ENCODE measurements at places on chromosomes 3 and 15. TPM values are rescaled to one million over a fixed set of nuclear protein-coding genes. Genes with fewer than 3 reads are reported as not detected.

The PIERCE2 gene
- 0.75 TPM for total RNA-seq

DNA sequence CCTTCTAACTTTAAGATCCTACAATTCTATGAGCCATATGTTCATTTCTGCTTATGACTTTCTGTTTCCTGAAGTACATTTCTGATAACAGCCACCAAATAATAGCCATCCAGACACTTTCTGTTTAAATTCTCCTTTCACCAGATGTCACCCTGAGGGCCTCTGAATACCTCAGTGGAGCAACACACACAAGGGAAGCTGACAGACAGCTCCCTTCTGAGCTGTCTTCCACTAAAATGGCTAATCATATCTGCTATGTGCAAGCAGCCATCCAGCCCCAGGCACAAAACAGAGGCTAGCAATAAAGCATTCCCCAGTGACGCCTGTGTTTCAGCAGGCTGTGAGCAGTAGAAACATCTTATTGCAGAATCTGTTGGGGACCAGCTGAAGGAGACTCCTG lies 666.6 kb upstream of the UBE2E2 start:
- DNase-seq = no peak

DNA sequence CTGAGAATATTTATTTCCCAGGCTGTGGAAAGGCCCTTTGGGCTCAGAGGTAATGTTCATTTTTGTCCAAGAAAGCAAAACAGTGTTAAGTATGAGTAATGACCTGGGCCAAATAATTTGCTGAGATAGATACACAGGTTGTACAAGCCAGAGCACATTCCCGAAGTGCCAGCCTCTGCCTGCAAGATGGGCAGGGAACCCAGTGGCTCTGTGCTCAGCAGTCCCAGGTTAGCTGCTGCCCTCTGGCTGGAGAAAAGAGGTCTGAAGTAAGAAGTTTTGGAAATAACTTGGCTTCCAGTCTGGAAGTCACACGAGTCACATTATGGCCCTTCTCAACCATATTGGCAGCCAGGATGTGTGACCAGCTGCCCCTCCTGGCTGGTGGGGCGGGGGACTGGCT lies 20.2 kb downstream of the MYZAP start:
- peak; percentile 53 for DNase-seq

- no peak for DNase-seq
Observed at GRCh38 chr3:9172851-9173321, 76.6 kb downstream of the SRGAP3 start.

DNA sequence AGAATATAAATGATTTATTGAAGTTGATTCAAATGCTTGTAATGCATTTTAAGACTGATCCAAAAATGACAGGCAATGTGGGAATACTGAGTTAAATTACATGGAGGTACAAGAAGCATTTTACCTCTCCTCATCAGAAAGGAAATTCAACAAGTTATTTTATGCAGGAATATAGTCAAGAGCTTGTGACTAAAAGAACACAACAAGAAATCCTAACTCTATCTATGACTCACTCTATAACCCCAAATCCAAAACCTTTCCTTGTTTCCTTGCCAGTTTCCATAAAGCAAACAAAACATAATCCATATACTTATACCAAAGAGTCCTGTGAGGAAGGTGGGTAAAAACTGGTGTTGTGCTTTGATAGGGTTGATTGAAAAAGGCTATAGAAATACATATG lies 30.8 kb downstream of the SIN3A start:
- DNase-seq = no peak

- peak; percentile 70 for DNase-seq
Observed at GRCh38 chr3:168096210-168096652, 507 bp upstream of the GOLIM4 start.

DNA sequence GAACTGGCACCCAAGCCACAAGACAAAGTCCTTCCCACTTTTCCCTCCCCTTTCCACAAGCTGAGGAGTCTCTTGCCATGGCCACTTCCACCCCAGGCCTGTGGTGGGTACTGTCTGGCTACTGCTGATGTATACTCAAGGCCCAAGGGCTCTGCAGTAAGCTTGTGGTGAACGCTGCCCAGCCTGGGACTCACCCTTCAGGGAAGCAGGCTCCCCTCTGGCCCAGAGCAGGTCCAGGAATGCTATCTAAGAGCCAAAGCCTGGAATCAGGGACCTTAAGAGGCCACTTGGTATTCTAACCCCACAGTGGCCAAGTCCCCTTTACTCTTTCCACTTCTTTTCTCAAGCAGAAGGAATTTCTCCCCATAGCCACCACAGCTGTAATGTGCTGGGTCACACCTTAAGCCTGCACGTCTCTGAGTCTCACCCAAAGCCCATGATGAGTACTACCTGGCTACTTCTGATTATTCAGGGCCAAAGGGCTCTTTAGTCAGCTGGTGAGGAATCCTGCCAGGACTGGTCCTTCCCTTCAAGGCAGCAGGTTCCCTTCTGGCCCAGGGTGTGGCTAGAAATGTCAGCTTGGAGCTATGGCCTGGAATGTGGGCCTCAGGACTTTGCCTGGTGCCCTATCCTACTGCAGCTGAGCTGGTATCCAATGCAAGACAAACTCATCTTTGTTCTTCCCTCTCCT lies 4.0 kb downstream of the PATL2 start:
- no peak for DNase-seq

All from aorta (tissue), 5 donors.